ENCODE measurements at places on chromosomes 7 and 10.
A peak's percentile ranks its signal among the peaks of the same experiment; 100 is the strongest.

DNA sequence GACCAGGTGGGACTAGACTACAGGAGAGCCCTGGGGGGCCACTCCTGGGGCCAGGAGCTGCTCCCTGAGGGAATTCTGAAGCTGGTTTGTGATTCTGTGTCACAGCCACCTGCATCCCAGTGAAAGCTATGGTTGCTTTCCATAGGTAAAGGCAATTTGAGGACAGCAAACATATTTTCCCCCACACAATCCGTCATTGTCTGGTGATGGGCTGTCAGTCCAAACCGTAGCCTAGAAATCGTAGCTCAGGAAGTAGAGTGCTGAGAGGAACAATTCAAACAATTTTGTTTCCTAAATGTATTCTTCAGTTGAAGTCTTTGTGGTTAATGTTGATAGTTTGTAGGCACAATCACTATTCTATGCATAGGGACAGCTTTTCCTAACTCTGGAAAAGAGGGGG is 106.0 kb upstream of the INSYN2A start:
- DNase-seq, result no peak

DNA sequence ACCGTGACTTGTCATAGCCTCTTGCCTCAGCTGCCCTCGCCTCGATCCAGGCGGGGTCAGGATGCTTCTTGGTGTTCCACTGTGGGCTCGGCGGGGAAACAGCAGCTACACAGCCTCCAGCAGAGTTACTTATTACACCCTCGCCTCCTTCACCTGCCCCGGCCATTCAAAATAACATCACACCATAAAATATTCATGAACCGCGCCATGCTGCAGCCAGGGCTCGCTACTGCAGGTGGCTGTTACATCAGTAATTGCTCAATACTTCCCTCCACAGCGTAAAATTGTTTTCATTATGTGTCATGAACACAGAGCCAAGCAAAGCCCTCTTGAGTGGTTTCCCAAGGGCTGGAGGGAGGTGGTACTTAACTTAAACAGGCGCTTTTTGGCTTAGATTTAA is 241.5 kb upstream of the SP8 start:
- no peak for DNase-seq

DNA sequence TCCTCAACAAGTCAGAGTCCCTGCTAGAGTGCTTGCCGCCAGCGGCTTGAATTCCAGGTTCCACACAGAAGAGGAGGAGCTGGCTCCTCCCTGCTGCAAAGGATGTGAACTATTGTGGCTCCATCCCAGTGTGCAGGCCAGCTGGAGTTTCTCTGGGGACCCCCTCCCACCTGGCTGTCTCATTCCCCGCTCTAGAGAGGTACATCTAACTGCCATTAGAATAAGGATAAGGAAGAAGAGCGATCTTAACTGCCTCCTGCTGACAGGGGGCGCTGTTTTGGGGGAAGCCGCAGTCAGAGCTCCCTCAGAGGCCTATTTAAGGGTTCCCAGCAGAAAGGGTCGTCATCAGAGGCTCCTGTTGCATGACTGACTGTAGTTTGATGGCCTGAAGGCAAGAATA is 40.8 kb upstream of the HECW1 start:
- DNase-seq, result peak; percentile 50

GRCh38 chr10:72449941-72450441 is 95.3 kb upstream of the DNAJB12 start:
- no peak for DNase-seq

- no peak for DNase-seq
Observed at GRCh38 chr7:105450177-105450861, 61.6 kb upstream of the SRPK2 start.

GRCh38 chr10:5486853-5487235 is 12.5 kb downstream of the CALML5 start:
- no peak for DNase-seq

- DNase-seq, result no peak
Observed at GRCh38 chr10:28426392-28427159, 106.3 kb upstream of the WAC start.

GRCh38 chr7:125195156-125195555 is 265.5 kb upstream of the POT1 start:
- DNase-seq, result no peak

- no peak for DNase-seq
Observed at GRCh38 chr10:122201401-122201800, 69.7 kb upstream of the BTBD16 start.

DNA sequence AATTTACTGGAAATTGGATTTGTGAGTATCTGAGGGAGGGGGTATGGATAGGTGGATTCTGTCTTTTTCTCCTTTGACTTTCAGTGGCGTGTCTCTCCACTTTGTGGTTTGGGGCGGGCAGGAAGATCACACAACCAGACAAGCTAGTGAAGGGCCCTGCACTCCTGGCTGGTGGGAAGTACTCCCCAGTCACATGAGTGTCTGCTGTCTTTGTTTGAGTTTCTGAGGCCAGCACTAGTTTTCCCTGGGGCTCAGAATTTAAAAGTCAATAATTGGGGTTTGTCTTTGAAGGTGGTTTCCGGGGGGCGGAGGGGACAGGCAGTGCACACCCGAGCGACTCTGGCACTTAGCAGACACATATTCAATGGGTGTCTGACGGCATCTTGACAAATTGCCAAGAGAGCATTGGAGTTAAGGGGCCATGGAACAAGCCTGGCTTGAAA is 120.1 kb downstream of the WDFY4 start:
- no peak for DNase-seq

GRCh38 chr10:13862546-13863233 is 275.9 kb downstream of the PRPF18 start:
- no peak for DNase-seq

- peak; percentile 61 for DNase-seq
Observed at GRCh38 chr7:107813524-107813923, 10.5 kb upstream of the SLC26A3 start.

- no peak for DNase-seq
Observed at GRCh38 chr10:54797636-54798321, 3.3 kb downstream of the PCDH15 start.

DNA sequence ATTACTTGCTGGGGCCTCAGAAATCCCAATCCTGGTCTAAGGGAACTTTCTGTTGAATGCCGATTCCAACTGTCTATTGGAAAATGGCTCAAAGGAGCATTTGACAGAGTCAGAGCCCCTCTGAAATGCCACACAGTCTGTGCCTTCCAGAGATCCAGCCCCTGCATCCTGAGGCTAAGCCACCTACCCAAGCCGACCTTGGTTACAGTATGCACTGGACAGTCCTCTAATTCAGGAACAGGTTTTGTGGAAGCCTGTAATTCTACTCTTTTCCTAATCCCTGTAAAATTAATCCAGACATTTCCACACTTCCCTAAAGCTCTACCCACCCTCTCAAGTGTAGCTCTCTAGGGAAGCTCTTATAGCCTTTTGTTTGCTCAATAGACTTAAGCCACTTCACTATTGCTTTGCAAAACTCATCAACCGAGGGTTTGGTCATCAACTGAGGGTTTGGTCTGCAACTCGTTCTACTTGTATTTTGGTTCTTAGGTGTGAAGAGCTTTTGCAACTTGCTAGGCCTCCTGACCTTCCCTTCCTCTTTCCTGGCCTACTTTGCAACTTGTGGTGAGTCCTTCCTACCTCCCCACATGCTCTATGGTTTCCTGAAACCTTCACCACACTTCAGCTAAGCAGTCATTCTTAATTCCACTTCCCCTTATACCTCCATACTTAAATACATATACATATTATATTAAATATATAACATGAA is 364.8 kb downstream of the SFMBT2 start:
- DNase-seq, result no peak

GRCh38 chr10:47022311-47023131 is 111.3 kb downstream of the PTPN20 start:
- DNase-seq, result peak; percentile 21

GRCh38 chr10:5782174-5782573 is 31.1 kb downstream of the GDI2 start:
- DNase-seq, result no peak

DNA sequence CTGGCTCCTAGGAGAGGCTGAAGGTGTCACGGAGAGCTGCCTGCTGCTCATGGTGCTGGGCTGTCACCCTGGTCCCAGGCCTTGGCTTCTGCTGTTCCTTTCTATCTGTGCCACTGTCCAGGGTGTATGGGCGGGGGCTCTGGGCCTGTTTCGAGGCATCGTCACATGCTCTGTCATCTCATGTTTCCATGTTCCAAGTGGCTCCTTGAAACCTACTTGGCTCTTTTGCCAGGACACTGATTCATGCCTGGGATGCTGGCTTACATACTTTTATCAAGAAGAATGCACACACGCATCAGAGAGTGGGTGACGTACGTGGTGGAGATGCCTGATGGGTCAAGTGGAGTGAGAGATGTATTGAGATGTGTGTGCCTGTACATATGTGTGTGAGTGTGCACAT is 50.9 kb downstream of the ADCY1 start:
- DNase-seq, result no peak

- no peak for DNase-seq
Observed at GRCh38 chr10:8315619-8316021, 261.1 kb downstream of the GATA3 start.

GRCh38 chr10:119518176-119518575 is 24.3 kb downstream of the RGS10 start:
- no peak for DNase-seq

DNA sequence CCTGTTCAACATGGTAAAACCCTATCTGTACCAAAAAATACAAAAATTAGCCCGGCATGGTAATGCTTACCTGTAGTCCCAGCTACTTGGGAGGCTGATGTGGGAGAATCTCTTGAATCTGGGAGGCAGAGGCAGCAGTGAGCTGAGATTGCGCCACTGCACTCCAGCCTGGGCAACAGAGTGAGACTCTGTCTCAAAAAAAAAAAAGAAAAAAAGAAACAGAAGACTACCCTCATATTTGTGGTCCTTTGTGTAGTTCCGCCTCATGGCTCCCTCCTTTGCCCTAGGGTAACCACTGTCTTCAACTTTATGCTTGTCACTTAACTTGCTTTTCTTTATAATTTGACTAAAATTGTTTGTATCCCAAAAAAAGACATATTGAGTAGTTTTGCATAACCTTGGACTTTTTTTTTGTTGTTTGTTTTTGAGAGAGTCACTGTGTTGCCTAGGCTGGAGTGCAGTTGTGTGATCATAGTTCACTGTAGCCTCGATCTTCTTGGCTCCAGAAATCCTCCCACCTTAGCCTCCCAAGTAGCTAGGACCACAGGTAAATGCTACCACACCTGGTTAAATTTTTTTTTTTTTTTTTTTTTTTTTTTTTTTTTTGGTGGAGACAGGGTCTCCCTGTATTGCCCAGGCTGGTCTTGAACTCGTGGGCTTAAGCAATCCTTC is 3.7 kb downstream of the ZNF487 start:
- DNase-seq, result no peak

GRCh38 chr7:125084196-125084595 is 154.6 kb upstream of the POT1 start:
- no peak for DNase-seq

DNA sequence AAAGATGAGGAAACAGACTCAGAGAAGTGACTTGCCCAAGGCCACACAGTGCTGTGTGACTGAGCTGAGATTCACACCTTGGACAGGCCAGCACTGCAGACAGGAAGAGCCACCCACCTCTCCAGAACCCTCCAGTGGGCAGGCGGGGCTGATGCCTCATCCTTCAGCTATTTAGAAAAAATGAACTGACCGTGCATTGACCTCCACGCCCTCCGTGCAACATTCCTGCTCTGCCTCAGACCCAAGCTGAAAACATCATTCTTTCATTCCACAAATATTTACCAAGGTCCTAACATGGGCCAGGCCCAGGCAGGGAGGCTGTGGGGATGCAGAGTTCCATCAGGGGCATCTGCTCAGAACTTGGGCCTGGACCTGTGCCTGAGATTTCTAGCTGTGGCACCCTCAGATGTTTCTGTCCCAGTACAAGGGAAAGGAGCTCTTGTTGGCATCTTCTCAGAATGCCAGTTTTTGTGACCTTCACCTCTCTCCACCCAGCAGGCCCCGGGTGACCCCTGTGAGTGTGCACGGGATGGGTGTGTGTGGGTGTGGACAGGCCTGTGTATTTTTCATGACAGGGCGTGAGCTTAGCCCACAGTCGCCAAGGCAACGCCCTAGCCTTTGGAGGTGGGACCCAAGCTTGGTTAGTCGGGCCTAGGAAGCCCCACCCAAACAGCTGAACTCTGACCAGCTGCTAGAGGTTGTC is 6.5 kb downstream of the VSIR start:
- DNase-seq, result peak; percentile 61

DNA sequence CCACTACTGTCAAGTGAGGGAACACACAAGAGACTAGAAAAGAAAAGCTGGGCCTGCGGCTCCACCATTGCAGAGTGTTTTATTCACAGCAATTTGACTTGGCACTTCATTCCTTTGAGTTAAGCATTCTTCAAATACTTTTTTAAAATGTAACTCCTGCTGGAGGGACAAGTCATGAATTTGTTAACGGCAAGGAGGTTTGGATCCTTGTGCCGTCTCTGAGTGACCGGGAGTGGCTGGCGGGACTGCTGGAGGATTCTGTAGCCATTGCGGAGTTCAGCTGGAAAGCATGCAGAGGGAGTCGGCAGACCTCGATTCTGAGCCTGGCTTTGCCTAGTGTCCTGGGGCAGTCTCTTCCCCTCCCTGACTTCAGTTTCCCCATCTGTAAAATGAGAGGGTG is 9.8 kb downstream of the HSPA12A start:
- DNase-seq, result no peak

DNA sequence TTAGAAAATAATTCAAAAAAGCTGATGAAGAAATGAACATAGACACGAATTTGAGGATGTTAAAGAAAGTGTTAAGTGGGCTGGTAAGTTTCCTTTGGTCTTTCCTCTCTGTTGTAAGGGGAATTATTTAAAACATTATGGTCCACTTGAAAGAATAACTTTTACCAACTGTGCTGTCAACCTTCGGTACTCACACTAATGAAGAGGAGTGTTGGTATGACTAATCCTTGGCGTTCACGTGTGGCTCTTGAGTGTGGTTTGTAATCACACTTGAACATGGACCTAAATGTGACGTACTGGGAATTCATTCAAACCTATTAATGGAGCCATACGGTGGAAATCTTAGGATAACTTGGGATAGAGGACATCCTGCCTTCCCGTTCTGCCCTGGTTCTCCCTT is 41.3 kb downstream of the TBXAS1 start:
- no peak for DNase-seq

DNA sequence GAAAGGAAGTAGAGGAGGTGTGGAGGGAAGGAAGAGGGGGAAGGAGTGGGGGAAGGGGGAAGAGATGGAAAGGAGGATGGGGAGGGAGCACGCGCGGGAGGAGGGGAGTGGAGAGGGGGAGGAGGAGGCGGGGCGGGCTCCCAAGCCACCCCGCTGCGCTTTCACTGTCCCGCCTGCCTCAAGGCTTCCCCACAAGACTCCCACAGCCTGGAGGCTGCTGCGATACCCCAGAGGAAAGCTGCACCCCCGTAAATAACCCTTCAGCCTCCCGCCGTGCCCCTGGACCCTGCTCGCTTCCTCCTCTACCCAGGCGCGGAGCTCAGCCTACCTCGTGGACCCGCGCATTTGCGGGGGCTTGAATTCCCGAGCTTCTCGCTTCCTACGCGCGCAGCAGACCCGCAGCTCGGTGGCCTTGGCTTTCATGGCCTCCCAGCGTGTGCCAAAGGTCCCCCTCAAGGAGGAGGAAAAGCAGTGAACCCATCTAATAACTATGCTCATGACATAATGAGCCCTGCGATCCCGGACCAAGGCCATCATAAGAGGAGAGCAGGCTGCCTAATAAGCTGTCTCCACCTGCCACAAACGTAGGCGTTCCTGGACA is at the start of gene C10orf67:
TSS of gene C10orf67 (minus strand) at position 557 of the 601 bp plus-strand sequence. CDS start at position 534, 23 bp downstream.
- DNase-seq, result no peak

GRCh38 chr7:68015122-68015977 is 1018.7 kb downstream of the TYW1 start:
- DNase-seq, result no peak

- DNase-seq, result no peak
Observed at GRCh38 chr7:117068511-117069145, 115.3 kb downstream of the ST7 start.

GRCh38 chr7:29496355-29497020 is 67.1 kb upstream of the PRR15 start:
- DNase-seq, result no peak
